ENCODE measurements at places on chromosomes 4 and X.

DNA sequence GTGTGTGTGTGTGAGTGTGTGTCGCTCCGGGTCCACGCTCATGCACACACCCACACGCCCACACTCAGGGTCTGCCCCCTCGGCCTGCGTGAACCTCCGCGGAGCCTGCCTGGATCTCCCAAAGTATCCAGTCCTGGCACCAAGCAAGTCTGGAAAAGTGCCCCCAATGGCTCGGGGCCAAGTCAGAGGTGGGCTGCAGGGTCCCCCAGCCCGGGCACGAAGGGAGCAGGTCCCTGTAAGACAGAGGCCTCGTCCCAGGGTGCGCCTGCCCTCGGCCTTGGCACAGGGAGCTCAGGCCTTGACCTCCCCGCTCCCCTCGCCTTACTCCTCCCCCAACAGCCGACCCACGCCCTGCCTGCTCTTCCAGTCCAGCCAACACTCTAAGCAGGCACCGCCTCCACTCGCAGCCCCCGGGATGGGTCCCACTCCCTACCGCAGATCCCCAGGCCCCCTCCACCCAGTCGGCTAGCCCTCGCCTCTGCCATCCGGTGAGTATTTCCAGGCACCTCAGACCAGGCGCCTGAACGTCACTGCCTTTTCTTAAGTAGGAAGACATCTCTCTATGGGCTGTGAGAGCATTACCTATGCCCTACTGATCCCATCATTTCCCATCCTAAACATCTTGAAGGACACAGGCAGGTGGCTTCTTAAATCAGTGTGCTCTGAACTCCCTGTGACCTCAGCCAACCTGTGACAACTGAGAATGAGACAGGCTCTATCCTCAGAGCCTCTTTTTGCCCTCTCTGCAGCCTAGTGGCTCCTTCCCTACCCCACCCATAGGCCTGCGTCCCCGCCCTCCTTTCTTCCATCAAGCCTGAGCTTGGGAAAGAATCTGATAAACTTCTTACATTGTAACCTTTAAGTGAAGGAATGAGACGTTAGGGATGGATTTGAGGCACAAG lies 704 bp downstream of the FAM114A1 start:
- DNase-seq = no peak

GRCh38 chr4:69731847-69732246 lies 28.6 kb downstream of the SULT1B1 start:
- no peak for DNase-seq

GRCh38 chrX:108049649-108050048 lies 4.8 kb downstream of the VSIG1 start:
- DNase-seq = no peak

DNA sequence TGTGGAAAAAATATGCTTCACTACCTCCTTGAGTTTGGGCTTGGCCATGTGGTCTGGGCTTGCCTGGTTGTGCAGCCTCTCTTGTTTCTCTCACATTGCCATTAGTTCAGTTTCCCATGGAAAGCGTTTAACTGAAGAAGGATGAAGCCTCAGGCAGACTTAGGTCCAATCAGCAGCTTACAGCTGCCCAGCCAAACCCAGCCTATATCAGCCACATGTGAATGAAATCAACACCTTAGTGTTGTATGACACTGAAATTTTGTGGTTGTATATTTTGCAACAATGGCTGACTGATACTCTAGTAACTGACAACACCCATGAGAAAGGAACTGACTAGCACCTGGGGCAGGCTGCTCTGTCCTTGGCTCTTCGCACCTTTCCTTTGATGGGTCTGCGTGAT lies 81.2 kb downstream of the KLF8 start:
- no peak for DNase-seq

All from activated T-cell treated with anti-CD3 and anti-CD28 coated beads, Interleukin-2, amount 50 U/mL, for 24 hours (primary cell).